ENCODE measurements at places on chromosomes 6 and 20. TPM values are rescaled to one million over a fixed set of nuclear protein-coding genes. Genes with fewer than 3 reads are reported as not detected.

The HLA-DQB1 gene
- total RNA-seq = not detected

The TRAPPC3L gene
- total RNA-seq = 0.14 TPM

The FAM184A gene
- total RNA-seq = 0.46 TPM

The TREM2 gene
- total RNA-seq = 0.57 TPM

The EIF6 gene
- total RNA-seq = 89.0 TPM

The SULF2 gene
- total RNA-seq = 28.3 TPM

The CRISP2 gene
- not detected for total RNA-seq

The TMEM151B gene
- not detected for total RNA-seq
